ENCODE measurements at places on chromosomes 3 and 15.

DNA sequence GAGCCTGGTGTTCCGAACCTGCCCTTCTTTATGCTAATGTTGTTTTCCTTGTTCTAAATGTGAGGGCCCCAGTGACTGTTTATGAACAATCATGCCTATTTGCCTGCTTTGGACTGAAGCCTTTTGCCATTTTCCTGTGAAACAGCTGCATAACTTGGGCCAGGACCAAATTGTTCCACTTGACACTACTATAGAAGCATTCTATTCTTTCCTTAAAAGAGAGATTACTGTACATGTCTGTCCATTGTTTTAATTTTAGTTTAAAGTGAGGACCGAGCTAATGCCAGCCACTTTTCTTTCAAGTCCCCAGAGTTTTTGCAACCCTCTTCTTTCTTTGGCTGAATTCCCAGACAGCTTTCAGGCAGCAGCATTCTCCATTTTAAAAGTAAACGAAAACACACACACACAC lies 980.3 kb downstream of the CADM2 start:
- no peak for DNase-seq

GRCh38 chr15:53872410-53872809 lies 105.8 kb upstream of the UNC13C start:
- no peak for DNase-seq

GRCh38 chr3:10400050-10400748 lies 79.3 kb upstream of the SEC13 start:
- DNase-seq = no peak

DNA sequence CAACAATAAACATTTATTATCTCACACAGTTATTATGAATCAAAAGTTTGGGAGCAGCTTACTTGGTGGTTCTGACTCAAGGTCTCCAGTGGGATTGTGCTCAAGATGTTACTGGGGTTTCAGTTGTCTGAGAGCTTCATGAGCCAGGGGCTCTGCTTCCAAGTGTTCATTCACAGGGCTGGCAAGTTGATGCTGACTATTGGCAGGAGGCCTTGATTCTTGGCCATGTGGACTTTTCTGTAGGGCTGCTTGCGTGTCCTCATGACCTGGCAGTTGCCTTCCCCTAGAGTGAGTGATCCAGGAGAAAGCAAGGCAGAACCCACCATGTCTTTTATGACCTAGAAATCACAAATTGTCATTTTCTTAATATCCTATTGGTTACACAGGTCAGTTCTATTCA lies 87.2 kb upstream of the TNFAIP8L3 start:
- DNase-seq = no peak

DNA sequence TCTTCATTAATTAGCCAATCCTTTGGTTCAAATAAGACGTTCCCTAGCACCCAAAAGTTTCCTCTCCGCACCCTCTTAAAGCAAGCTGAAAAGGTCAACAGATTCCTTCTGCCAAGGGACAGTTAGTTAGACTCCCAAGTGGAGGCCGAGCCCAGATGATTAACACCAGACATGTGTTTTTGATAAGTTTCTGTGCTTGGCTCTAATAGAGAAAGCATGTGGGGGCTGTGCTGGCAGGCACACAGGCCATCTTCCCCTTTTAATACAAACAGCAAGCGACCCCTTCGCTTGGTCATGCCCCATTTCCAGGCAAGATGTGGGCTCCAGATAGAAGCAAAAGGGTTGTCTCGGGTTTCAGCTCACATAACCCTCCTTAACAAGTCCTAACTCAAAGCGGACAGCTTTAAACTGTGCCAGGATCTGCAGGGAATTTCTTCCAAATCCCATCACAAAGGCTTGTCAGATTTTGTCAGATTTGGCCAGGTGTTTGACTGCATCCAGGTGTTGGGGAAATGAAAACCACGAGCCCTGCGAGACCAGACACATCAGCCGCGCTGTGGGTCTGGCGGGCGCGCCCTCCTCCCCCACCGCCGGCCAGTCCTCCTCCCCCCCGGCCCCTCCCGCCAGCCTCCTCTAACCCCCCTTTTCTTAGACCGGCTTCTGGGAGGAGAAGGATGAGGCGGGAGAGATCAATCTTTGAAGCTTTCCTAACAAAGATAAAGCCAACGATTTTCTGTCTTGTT lies 3.3 kb downstream of the HES1 start:
- no peak for DNase-seq

DNA sequence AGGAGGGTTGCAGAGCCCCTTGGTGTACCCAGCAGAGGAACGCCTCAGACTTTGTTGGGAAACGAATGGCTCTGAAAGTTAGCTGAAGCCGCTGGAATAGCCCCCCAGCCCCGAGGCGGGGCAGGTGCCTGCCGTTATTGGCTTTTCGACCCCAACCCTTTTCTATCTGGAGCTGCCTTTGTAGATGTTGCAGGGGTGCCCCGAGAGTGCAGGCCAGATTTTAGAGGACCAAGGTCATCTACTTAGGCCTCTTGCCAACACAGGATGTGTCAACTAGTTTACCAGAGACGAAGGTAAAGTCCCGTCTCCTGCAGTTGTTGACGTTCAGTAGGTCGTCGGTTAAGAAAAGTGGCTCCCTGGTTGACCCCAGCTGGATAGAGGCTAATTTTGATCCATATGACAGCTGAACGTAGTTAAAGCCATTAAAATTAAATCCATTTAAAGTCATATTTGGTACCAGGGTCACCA lies 579 bp upstream of the UBE3A start:
- peak; percentile 15 for DNase-seq

GRCh38 chr15:94745371-94745770 lies 514.0 kb downstream of the MCTP2 start:
- no peak for DNase-seq

DNA sequence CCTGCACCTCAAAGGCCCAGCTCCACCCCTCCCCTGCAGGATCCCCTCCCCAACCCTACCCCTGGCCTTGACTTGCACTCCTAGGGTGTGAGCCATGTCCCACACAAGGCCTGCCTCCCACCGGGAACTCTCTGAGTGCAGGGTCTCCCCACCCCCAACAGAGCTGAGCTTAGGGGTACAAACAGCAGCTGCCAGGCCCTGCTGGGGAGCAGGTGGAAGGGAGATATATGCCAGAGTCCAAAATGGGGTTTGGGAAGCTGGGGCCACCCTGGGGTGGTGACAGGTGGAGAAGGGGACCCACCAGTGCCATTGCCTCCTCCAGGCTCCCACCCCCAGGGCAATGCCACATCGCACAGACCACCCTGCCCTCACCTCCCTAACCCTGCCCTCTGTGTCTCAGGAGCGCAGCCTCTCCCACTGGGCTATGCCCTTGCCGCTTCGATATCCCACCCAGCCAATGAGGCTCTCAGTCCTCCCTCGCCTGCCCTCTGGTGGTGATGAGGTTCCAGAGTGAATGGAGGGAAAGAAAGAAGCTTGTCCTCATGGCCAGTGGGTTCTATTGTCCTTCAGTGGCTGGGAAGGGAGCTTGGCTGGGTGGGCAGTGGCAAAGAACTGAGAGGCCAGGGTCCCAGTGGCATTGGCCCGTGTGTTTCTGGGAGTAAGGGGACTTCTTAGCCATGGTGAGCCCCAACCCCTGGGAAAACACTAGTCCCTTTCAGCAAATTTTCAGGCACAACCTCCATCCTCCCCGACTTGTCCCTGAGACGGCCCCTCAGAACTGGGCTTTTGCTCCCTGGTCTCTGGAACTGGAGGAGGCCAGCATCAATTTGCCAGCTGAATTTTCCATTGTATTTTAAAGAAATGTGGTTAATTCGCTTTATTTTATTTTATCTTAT lies 46.8 kb downstream of the CYP11A1 start:
- DNase-seq = no peak

DNA sequence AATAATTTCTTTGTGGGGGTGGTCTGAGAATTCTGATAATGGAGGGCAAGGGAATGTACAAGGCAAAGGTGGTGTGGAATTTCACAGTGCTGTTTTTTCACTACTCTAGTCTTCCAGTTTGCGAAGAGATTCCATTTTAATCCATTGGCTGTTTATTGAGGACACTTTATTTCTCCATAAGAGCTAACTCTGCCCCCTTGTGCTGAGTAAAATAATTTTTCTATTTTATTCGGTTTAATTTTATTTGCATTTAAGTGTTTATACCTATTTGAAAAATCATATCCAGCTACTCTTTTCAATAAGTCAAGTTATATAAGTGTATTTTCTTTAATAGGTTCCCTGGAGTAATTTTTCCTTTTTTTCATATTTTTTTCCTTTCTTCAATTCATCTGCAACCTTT lies 840.1 kb downstream of the TUSC7 start:
- no peak for DNase-seq

DNA sequence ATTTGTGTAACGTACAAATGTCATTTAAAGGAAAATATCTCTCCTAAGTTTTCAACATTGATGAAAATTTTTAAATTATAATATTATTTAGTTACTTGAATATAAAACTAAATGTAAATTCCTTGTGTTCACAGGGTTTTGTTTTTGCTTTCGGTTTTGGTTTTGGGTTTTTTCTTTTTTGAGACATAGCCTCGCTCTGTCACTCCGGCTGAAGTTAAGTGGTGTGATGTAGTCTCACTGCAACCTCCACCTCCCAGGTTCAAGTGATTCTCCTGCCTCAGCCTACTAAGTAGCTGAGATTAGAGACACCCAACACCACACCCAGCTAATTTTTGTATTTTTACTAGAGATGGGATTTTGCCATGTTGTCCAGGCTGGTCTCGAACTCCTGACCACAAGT lies 79.3 kb upstream of the TCF12 start:
- no peak for DNase-seq

DNA sequence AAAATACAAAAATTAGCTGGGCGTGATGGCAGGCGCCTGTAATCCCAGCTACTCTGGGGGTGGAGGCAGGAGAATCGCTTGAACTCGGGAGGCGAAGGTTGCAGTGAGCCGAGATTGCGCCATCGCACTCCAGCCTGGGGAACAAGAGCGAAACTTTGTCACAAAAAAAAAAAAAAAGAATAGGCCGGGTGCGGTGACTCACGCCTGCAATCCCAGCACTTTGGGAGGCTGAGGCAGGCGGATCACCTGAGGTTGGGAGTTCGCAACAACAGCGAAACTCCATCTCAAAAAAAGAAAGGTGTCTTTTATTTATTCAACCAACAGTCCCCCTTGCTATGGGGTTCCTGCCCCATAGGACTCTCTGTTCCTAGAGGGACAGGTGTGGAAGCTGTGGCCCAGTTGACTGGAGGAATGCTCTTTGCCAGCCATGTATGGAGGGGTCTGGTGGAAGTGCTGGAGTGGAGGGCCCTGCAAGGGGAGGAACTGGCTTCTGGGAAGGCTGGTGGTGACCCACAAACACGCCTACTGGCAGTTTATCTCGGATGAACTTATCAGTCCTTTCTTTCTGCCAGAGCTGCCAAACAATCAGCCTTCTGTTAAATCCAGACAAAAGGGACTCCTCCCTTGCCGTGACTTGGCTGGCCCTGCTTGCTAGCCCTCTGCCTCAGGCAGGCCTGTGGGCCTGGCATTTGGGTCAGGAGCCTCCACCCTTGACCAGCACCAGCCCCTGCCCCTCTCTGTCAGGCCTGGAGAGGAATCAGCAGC lies 4.6 kb upstream of the DAG1 start:
- DNase-seq = no peak

DNA sequence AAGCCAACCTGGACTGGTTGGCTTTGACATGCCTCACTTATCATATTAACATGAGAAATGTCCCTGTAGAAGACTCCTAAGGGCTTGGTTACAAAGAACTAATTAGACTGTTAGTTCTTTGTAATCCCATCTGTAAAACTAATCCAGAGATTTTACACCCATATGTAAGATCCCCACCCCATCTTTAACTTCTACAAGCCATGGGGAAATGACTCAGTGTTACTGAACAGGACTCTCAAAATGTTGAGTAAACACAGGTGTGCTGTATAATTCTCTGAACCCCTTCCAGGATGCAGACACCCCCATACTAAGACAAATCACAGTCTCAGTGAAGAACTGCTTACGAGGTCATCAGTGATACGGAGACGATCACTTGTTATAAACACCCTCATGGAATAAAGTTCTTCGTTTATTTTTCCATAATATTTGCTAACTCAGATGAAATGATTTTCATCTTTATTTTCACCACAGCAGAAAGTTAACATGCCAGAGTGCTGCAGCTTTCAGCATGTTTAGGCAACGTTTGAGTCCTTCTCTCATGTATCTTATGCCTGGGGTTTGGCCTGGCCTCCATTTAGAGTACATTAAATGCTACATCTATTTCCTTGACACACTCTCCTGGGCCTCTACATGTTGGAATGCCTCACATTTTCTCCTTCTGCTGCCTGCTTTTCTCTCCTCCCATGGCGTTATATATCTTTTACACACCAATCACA lies 55.3 kb upstream of the LEKR1 start:
- no peak for DNase-seq

GRCh38 chr3:52226229-52226817 lies 878 bp upstream of the TLR9 start:
- DNase-seq = no peak

GRCh38 chr15:38035701-38036100 lies 101.3 kb downstream of the TMCO5A start:
- DNase-seq = no peak

- no peak for DNase-seq
Observed at GRCh38 chr15:60326343-60326742, 71.4 kb downstream of the ANXA2 start.

- peak; percentile 57 for DNase-seq
Observed at GRCh38 chr3:120093119-120093910, 932 bp downstream of the GSK3B start.

DNA sequence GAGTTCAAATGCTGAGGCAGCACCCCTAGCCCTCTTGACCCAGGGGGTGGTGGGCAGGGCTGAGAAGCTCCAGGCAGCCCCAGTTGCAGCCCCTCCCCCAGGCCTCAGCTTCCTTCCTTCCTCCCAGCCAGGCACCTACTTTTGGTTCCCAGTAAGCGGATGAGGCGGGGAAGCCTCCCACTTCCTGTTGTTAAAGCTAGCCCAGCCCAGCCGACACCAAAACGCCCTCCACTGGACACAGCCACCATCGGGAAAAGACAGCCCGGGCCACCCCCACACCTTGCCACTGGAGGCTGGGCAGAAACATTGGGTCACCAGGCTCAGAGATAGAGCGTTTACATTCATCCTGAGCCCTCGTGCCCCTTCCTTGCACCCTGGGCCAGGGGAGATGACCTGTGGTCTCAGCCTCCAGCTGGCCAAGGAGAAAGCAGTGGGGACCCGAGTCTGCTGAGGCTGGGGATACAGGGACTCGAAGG lies 3.5 kb downstream of the DUSP7 start:
- no peak for DNase-seq

GRCh38 chr15:57521503-57521902 lies 70.2 kb upstream of the MYZAP start:
- DNase-seq = no peak

DNA sequence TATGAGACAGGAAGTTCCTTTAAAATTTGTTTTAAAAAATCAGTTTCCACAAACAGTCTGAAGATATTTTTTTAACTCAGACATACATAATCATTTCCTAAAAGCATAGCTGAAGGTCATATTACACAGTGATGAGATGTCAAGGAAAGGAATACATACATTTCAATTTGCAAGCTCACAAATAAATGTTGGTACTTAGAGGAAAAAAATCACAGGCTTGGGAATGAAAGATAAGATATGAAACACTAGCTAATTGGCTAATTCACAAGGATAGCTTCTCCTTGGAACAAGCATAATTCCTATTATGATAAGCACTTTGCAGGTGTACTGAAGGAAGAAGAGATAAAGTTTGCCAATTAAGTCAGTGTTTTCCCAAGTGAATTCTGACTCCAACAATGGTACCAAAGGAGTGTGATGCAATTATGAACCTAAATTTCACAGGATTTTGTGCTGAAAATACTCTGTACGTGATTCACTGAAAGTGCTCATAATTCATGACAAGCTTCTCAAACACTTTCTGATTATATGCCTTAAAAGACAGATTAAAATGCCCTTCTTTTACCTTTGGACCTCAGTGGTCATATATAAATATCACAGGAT lies 112.4 kb downstream of the FRMD5 start:
- DNase-seq = no peak

GRCh38 chr3:158519776-158520175 lies 51.2 kb upstream of the MLF1 start:
- DNase-seq = no peak

Data from GM12864 (cell line).